ENCODE measurements at places on chromosomes 4 and X.

DNA sequence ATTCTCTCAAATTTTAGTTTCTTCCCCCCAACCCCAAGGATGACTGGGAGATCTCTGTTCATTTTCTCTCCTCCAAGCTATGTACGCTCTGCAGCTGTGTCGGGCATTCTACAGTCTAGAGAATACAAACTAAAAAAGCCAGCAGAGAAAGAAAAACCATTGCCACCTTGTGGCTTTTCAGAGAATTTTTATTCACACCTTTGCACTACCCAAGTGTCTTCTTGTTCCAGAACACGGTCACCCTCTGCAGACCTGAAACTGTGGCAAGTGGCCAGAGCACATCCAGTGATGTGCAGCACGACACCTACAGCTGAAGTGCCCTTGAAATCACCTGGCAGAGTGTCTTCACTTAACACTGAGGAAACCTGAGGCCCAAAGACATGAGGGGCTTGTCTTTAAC lies 68.6 kb downstream of the CHST7 start:
- DNase-seq = no peak

DNA sequence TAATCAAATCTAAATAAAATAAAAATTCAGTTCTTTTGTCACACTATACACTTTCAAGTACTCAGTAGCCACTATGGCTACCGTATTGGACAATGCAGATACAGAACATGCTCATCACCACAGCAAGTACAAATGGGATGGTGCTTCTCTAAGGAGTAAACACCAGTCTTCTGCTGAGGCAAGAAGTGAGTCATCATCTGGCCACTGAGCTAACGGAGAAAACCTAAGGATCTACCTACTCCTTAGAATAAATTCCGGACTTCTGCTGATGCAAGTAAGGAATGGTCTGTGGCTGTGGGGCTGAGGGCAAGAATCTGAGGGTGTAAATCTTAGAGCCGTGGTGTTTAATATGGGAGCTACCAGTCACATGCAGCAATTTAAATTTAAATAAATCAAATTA lies 11.3 kb upstream of the RBMXL3 start:
- no peak for DNase-seq

DNA sequence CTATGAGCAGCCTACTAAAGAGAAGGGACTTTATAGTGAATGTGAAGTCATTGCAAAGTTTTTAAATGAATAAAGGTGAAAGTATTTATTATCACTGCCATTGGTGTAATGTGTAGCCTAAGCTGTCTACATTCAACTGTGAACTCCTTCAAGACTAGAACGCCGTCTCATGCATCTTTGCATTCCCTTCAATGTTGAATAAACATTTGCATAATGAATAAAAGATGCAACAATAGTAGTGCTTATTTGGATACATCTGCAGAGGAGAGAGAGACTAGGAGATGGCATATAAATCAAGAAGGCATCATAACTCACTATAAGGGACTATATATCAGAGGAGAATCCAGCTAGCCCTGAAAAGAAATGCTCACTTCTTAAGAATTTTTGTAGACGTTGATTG lies 1623.8 kb upstream of the TENM3 start:
- DNase-seq = no peak

GRCh38 chr4:107719207-107719921 lies 670 bp downstream of the PAPSS1 start:
- DNase-seq = no peak

- no peak for DNase-seq
Observed at GRCh38 chrX:136191171-136191570, 43.8 kb downstream of the FHL1 start.

DNA sequence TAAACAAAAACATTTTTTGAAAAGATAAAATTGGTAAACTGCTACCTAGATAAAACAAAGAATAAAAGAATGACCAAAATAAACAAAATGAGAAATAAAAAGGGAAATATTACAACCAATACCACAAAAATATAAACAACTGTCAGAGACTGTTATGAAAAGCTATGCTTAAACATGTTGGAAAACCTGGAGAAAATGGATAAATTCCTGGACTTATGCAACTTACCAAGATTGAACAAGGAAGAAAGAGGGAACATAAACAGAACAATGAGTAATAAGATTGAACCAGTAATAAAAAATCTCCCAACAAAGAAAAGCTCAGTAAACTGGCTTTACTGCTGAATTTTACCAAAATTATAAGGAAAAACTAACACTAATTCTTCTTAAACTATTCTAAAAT lies 518.7 kb downstream of the GRXCR1 start:
- DNase-seq = no peak

DNA sequence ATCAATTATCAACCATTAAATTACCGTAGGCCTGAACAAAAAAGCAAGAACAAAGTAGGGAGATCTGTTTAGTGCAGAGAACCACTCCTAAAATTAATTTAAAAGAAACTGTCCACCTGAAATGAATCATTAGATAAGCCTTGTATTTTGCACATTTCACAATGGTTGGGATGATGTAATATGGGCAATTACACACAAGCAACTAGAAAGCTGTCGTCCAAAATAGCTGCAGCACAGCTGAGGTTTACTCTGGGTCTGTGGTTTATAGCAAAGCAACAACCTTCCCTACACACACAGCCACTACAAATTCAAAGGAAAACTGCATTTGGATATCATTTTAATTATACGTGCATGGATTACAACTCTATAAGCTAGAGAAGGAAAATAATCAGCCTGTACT lies 28.5 kb downstream of the PCDH19 start:
- no peak for DNase-seq

GRCh38 chrX:142998447-142999198 lies 27.1 kb upstream of the SPANXN4 start:
- no peak for DNase-seq

- DNase-seq = no peak
Observed at GRCh38 chrX:79182616-79183015, 38.1 kb downstream of the GPR174 start.

- peak; percentile 95 for DNase-seq
Observed at GRCh38 chr4:83034630-83035494, at the start of gene COPS4. TSS of gene COPS4 (plus strand) at chr4:83035183. CDS start at chr4:83035225, 42 bp downstream.

- DNase-seq = no peak
Observed at GRCh38 chrX:119688911-119689321, 4.1 kb downstream of the SEPTIN6 start.

GRCh38 chr4:87975466-87975865 lies at the start of gene SPP1:
TSS of gene SPP1 (plus strand) at chr4:87975714. CDS start at chr4:87976896, 1,182 bp downstream.
- peak; percentile 64 for DNase-seq

DNA sequence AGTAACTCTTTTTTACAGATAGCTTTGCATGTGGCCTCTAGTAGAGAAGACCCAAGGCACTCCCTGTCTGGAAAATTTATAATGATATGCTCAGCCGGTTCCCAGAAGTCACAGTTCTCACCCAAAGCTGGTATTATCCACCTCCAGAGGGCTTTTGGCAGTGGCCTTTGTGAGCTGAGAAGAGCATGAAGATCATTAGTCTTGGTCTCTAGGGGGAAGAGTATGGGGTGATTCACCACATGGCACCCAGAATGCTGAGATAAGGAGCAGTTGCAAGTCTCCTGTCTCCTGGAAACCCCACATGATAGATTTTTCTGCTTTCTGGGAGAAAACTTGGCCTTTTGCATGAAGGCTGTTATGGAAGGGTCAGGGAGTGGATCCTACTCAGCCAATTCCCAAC lies 75.4 kb upstream of the PRPS1 start:
- no peak for DNase-seq

Data from H7 (cell line).